Activated naive CD4-positive, alpha-beta T cell treated with anti-CD3 and anti-CD28 coated beads for 36 hours (primary cell): ENCODE measurements at places on chromosomes 5 and 9.

DNA sequence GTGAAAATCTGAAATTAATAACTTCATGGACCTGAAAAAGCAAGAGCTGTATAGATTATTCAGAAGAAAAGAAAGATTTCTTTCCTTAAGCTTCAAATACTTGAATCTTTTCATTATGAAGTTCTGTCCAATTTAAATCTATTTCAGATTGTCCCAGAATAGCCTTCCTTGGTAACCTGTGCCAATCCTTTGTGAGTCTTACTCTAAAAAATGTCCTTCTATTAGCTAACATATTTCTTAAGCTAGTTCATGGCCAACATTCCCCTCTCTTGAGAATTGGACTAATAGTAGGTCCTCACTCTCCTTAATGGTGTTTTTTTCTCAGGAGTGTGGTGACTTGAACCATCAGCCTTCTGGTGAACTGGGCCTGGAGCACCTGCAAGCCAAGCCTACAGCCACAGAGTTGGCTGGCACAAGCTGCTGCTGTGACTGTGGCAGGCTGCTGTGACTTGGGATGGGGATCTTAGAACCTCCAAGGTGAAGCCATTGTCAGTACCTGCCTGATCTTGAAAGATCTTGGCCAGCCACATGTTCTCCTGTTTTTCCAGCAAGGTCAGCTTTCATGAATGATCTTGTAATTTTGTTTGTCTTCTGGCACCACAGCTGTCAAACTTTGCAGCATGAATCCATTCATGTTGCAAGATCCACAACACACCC lies 262.6 kb upstream of the MAP3K1 start:
- DNase-seq, result no peak

- DNase-seq, result no peak
These were observed 9.2 kb upstream of the DDX46 start for GRCh38 chr5:134749415-134749814.

- DNase-seq, result no peak
These were observed 28.0 kb upstream of the IRX2 start for GRCh38 chr5:2779459-2779858.

DNA sequence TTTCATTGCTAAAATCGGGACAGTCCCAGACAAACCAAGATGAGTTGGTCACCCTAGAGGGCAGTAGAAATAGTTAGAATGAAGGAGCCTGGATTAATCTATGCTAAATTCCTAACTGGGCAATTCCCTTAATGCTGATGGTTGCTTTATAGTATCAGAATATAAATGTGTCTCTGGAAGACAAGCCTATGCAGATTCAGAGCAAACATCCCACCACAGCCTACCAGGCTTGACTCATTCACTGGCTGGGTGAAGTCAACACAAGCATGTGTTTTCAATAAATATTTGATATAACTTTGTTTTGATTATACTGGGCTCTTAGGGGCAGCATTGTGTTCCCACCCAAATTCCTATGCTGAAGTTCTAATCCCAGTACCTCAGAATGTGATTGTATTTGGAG lies 79.3 kb downstream of the RMI1 start:
- DNase-seq, result no peak

DNA sequence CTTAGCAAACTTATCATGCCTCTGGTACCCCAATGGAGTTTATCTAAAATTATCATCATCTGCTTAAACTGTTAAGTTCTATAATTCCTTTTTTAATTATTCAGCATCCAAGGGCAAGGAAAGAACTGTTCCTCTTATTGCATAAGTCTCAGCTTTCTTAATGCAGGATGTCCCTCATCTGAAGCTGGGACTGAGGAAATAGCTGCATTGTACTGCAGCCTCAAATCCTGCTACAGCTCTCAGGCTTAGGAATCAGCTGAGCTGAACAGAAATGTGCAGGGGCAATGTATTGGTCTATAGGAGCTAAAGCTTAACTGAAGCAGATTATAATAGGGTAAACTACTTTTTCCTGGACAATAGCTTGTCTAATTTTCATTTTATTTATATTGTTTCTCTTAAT lies 48.0 kb downstream of the HAPLN1 start:
- no peak for DNase-seq

- no peak for DNase-seq
These were observed 351.4 kb upstream of the FTMT start for GRCh38 chr5:121500310-121500709.

GRCh38 chr5:37840053-37841034 lies 503 bp upstream of the GDNF start:
- DNase-seq, result no peak

- DNase-seq, result no peak
These were observed 178.8 kb downstream of the GAPVD1 start for GRCh38 chr9:125440411-125440810.

- no peak for DNase-seq
These were observed 237.6 kb upstream of the ZNF462 start for GRCh38 chr9:106625259-106625789.

GRCh38 chr5:90658620-90659019 lies 100.0 kb downstream of the ADGRV1 start:
- no peak for DNase-seq

DNA sequence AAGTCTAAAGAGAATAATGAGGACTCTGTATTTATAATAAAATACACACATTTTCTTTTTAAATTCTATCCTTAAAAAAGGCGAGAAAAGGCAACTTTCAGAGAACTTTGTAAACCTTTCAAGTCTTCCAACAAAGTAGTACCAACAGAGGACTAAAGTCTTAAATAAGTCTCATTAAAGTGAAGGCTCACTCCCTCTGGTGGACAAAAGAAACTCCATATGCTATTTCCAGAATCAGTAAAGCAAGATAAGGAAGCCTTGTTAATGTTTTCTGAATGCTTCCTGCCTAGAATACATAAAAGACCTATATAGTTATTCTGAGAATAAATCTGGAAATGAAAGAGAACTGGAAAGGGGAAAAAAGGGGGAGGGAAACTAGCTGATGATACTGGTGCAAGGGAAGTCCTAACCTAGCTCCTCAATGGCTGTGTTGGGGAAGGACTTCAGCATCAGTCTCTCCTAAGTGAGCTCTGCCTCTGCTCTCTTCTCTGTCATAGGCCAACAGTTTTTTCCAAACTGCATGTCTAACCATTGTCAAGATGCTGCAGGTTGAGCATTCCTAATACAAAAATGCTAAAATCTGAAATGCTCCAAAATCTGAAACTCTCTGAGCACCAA lies 7.2 kb downstream of the HMGCS1 start:
- DNase-seq, result no peak

- DNase-seq, result no peak
These were observed 15.6 kb downstream of the TICAM2 start for GRCh38 chr5:115586525-115587146.

DNA sequence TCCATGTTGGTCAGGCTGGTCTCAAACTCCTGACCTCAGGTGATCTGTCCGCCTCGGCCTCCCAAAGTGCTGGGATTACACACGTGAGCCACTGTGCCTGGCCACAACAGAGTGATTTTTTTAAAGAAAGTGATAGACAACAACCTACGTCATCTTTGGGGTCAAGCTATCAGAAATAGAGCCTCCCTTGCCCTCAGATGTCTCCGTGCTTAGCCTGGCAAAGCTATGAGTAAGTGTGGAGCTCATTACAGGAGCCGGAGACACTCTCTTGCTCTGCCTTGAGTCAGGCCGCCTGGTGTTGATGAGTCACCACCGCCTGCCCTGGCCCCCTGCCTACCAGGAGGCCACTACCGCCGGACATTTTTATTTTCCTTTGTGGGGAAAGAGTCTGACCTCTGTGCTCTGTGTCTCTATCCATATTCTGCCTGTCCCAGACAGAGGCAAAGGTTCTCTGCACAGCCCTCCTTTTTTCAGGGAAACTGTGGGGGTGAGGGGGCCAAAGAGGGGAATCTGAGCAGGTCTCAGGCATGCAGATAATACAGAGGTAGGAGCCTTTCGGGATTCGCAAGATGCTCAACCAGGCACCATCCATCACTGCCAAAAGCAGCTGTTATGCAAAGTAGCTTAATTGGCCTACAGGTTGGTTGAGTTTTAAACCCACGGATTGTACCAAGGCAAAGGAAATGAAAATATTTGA lies 123.7 kb upstream of the CPEB4 start:
- DNase-seq, result no peak

- no peak for DNase-seq
These were observed 39.8 kb downstream of the LNPEP start for GRCh38 chr5:96975656-96976055.

DNA sequence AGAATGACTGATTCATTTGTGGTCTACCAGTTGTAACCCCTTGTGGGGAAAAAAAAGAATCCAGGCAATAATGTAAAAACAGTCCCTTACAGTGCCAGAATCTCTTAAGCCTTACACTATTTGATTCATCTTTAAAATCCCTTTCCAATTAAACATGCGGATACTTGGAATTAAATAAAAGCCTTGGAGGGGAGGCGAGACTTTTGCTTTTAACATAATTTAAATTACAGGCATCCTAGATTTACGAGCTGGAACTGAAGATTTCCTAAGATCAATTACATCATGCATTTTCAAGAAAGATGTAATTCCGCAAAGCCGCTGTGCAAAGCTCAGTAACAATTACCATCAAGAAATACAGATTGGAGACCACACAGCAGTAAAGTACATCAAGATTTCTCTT lies 370.2 kb downstream of the MTRR start:
- no peak for DNase-seq

- DNase-seq, result no peak
These were observed 49.1 kb downstream of the NXNL2 start for GRCh38 chr9:88583901-88584596.

DNA sequence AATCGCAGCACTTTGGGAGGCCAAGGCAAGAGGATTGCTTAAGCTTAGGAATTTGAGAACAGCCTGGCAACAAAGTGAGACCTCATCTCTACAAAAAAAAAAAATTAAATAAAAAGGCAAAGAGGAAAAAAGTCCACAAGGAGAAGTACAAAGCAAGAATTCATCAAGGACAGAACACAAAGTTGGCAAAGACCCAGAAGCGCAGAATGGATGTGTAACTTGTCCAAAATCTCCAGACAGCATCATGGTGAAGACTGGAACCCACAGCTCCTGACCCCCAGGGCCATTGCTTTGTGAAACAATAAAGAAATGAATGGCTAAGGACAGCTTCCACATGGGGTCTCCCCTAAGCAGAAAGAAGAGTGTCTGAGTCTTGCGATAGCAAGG lies 7.8 kb downstream of the HSD17B3 start:
- DNase-seq, result no peak

DNA sequence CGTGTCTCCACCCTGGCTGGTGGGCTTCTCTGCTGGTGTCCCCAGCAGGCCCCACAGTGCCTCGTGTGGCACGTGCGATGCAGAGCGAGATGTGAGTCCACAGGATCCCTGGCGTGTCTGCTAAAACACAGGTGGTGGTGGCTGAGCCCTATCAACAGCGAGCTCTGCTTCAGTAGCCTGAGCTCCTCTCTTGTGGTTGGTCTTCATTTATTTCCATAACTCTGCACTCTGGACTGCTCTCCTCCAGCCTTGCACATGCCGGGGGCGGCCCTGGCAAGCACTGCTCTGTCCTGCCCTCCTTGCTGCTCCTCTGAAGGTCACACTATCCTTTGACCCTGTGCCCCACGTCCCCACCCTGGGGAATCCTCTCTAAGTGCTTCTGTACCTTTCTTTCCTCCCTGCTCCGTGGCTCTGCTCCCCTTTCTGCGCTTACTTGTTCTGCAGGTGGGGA lies 59.2 kb downstream of the NSUN2 start:
- DNase-seq, result no peak

GRCh38 chr9:82513976-82514735 lies 525.6 kb downstream of the SPATA31D1 start:
- no peak for DNase-seq

GRCh38 chr5:67206929-67207328 lies 10.3 kb upstream of the CD180 start:
- DNase-seq, result peak; percentile 97

DNA sequence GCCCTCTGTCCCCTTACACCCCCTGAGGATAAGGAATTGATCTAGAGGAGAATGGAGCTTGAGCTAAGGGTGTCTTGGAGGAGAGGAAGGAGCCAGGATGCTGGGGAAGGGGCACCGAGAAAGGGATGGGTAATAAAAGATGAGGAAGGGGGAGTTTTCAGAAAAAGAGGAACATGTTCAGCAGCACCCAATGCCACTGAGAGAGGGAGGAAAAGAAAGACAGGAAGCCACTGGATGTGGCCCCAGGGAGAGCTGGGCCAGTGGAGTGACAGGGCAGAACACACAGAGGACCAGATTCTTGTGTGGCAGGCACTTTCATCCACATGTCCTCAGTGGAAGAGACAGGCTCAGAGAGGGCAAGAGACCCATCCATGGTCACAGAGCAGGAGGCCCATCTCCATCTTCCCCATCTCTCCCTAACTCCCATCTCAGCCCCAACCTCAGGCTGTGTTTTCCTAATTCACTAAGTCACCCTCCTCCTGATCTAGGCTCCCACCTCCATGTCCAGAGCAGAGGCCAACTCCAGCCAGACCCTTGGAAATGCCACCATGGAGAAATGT lies 7.2 kb downstream of the PFN3 start:
- DNase-seq, result no peak

DNA sequence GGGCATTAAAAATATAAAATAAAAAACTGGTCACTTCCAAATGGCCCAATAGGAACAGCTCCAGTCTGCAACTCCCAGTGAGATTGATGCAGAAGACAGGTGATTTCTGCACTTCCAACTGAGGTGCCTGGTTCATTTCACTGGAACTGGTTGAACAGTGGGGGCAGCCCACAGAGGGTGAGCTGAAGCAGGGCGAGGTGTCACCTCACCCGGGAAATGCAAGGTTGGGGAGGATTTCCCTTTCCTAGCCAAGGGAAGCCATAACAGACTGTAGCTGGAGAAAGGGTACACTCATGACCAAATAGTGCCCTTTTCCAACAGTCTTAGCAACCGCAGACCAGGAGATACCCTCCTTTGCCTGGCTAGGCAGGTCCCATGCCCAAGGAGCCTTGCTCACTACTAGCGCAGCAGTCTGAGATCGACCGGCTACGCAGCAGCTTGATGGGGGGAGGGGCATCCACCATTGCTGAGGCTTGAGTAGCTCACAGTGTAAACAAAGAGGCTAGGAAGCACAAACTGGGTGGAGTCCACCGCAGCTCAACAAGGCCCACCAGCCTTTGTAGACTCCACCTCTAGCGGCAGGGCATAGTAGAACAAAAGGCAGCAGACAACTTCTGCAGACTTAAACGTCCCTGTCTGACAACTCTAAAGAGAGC lies 12.7 kb downstream of the RLN1 start:
- DNase-seq, result peak; percentile 23

GRCh38 chr5:109326919-109327318 lies 82.9 kb downstream of the PJA2 start:
- DNase-seq, result no peak

DNA sequence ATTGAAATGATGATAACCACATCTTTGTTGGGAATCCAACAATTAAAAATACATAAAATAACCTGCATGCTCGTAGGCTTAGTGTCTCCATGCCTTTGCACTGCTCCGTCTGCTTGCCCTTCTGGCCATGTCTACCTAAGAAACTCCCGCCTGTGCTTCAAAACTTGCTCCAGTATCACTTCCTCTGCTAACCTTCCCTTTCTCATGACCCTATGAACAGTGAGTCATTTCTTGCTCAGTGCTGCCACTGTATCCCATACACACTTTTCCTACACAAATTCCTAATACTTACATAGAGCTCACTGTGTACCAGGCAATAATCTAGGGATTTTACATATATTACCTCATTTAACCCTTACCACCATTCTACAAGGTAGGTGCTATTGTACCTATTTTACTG lies 33.5 kb downstream of the TMEM245 start:
- no peak for DNase-seq
